NCI-H1436 treated with DMSO at 0.1 percent for 48 hours (cell line): ENCODE measurements at places on chromosomes 1 and 21.

DNA sequence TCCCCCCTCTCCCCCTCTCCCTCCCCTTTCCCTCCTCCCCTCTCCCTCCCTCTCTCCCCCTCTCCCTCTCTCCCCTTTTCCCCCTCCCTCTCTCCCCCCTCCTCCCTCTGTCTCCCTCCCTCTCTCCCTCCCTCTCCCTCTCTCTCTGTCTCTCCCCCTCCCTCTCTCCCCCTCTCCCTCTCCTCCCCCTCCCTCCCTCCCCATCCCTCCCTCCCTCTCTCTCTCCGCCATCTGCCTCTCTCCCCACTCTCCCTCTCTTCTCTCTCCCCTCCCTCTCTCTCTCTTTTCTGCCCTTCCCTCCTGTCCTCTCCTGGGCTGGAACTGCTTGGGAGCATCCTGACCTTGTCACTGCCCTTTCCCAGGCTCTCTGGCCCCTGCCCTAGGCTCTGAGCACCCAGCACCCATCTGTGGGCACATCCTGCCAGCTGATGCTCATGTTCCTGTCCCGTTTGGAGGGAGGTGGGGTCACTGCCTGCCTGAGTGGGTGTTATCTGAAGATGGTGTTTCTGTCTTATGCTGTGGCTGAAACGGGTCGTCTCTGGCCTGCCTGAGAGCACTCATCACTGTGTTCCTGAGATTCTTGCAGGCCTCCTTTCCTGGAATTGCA, 10.8 kb downstream of the FTCD start:
- DNase-seq = no peak

- no peak for DNase-seq
Measured at GRCh38 chr1:176987016-176987415, 177.5 kb downstream of the ASTN1 start.

DNA sequence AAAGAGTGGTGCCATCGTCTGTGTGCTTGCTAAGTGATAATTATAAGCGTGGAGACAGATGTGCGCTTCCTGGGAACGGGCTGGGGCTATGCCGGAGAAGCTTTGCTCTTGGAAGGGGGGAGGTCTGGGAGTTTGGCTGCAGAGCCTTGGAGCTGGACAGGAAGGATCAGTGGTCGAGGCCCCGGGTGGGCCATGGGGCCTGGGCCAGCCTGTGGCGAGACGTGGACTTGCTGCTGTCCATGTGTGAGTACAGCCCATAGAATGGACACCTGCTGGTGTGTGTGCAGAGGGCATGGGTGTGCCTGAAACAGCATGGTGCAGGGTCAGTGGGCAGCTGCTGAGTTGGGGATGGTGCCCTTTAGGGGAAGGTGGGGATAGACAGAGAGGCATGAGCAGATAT, 121.3 kb downstream of the PCBP3 start:
- no peak for DNase-seq

- DNase-seq = no peak
Measured at GRCh38 chr21:17631195-17631594, 18.5 kb upstream of the BTG3 start.

DNA sequence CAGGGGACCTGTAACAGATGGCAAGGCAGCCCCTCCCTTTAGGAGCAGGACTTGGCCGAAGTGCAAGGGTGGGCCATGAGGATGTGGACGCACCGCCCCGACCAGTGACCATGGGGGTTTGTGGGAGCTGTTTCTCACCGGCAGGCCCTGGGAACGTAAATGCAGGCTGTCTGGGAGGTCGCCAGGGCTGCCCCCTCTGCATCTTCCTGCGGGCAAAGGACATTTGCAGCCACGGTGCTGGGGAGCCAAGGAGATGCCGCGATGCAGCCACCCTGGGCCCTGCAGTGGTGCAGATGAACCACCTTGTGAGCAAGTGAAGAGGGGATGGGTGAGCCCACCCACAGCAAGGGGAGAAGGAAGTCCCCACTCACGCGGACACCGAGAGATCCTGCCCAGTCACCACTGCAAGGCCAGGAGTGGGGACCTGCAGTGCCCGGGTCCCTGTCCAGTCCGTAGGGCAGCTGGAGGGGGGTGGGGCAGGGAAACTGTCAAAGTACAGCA, 121.1 kb downstream of the SIK1 start:
- DNase-seq = no peak

GRCh38 chr1:116909512-116910378, at the start of gene PTGFRN:
TSS of gene PTGFRN (plus strand) at chr1:116909916. CDS start at chr1:116910204, 288 bp downstream.
- DNase-seq = no peak

GRCh38 chr1:87402241-87403002, 73.7 kb downstream of the LMO4 start:
- DNase-seq = no peak

GRCh38 chr1:184296466-184297243, 90.2 kb upstream of the C1orf21 start:
- DNase-seq = no peak

- DNase-seq = no peak
Measured at GRCh38 chr1:9362488-9362887, 69.8 kb downstream of the SPSB1 start.

- no peak for DNase-seq
Measured at GRCh38 chr1:89609781-89610456, 23.0 kb upstream of the LRRC8C start.

DNA sequence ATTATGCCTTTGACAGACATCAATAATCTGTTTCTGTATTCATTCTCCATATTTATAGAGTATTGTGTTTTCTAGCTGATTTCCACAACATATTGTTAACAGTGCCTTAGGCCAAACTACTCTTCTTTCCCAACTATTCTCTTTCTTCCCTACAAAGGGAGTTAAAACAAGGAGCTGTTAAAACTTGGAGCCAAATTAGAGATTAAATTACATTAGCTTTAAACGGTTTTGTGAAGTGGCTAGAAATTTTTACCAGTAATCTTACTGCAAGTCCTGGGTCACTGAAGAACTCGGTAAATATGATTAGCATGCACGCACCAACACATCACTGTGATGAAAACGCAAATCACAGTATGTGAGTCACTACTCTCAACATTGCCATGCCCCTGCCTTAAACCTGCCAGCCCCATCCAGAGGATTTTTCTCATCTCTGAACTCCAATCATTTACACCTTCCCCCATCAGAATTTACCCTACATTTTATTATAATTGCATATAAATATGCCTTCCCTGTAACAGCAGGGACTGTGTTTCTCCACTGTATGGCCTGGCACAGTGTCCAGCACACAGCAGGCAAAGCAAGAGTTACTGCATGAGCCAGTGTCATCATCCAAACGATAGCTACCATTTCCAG, 1.5 kb upstream of the PRDX6 start:
- DNase-seq = no peak

DNA sequence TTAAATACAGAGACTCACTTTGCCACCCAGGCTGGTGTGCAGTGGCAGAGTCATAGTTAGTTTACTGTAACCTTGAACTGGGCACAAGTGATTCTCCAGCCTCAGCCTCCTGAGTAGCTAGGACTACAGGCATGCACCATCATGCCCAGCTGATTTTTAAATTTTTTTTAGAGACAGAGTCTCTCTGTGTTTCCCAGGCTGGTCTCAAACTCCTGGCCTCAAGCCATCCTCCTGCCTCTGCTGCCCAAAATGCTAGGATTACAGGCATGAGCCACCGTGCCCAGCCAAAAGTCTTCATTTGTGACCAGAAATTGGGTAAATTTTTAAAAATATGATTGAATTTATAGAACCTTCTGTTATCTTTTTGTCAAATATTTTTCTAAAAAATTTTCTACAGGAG, 17.9 kb upstream of the TARS2 start:
- no peak for DNase-seq

GRCh38 chr1:36964830-36965229, 69.5 kb downstream of the GRIK3 start:
- DNase-seq = peak; percentile 72

DNA sequence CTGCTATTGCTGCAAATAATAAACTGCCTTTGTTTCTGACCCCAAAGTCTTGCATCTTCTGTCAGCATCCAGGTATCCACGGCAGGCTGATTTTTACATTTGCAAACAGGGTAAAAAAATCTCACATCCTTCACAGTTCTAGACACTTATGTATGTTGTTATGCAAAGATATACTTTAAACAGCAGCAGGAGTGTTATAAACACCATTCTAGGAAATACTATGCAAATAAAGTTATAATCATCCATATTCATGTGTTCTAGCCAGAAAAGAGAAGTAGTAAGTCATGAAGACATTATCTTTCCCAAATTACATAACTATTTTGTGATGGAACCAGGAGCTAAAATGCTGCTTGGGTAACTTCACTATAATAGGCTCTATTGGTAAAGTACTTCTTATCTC, 534.2 kb downstream of the LTN1 start:
- DNase-seq = no peak

DNA sequence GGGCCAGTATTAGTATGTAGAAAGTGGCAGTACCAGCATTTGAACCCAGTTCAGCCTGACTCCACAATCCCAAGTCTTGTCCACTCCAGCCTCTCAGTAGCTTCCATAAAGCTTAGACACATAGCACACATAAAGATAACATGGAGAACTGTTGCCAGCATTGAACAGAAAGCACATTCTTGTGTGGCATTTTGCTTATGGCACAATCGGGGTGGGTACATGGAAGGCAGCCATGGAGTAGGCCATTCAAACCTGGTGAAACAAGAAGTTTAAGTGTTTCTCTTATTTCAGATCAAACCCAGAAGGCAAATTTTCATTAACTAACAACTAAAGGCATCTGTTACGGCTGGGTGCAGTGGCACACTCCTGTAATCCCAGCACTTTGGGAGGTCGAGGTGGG, 102.7 kb downstream of the HIVEP3 start:
- DNase-seq = no peak

- DNase-seq = no peak
Measured at GRCh38 chr21:25836396-25836795, 101.6 kb downstream of the GABPA start.

DNA sequence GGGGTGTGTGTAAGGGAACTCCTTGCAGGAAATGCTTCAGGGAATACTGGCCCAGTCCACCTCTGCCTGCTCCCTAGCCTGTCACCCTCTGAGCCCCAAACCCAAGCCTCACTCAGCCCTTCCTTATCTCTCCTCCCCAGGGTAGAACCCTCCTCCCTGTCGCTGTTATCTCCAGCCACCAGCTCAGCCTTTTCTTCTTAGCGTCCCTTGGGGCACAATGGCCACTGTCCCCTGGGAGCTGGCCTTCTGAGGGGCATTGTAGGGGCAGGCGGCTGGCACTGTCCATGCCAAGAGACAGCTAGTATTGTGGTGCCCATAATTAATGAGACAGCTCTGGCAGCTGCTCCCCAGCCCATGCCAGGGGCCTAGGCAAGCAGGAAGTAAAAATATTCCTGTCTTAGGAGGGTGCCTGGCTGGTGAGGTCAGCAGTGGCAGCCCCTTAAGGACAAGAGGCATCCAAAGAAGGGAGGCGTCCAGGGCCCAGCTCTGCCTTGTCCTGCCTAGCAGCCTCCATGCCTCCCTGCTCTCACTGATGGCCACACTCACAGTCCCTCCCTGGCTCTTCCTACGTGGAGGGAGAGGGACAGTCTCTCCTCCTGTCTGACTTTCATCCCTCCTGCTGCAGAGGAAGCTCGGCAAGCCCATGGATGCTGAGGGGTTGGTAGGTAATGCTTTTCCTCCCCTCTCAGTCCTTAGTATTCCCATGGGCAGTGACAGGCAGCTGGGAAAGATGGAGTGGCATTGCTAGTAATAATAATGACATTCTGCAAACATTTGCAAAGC, 37.5 kb downstream of the KCNQ4 start:
- DNase-seq = no peak

DNA sequence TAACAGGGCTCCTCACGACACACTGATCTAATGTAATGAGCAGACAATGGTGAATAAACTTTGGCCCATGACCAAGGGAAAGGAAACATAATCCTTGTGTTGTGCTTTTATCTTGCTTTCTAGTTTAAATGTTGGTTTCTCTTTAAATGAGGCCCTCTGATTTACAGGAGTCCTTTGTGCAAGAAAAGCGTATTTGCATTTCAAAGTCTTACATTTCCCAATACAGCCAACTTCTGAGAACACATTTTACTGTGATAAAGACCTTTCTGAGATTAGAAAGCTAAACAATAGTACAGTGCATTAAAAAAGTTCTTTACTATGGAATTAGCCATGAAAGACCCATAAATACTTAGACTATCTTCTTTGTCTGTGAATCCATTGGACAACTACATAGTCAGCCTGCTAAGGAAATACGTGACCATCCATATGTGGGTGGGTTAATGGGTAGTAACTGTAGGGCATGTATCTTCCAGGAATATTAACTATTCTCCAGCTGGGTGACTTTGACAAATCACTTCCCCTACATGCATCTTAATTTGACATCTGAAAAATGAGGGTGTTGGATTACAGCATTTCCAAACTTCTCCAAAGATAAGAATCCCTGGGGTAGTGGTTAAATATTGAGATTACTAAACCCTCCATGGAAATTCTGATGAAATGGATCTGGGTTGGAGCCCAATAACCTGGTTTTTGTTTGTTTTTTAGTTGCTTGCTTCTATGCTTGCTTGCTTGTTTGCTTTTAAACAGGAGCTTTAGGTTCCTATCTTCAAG, 50.3 kb upstream of the USP1 start:
- no peak for DNase-seq

- DNase-seq = no peak
Measured at GRCh38 chr1:11728126-11728806, 7.7 kb upstream of the AGTRAP start.

- DNase-seq = no peak
Measured at GRCh38 chr1:58233729-58234128, 312.8 kb downstream of the OMA1 start.

- DNase-seq = peak; percentile 89
Measured at GRCh38 chr1:226436855-226437491, 29.1 kb upstream of the PARP1 start.

GRCh38 chr1:54249819-54250435, 50.0 kb downstream of the MRPL37 start:
- no peak for DNase-seq

GRCh38 chr1:20401405-20402010, 84.5 kb downstream of the CAMK2N1 start:
- no peak for DNase-seq

- DNase-seq = no peak
Measured at GRCh38 chr1:60978421-60979357, 103.7 kb upstream of the NFIA start.

DNA sequence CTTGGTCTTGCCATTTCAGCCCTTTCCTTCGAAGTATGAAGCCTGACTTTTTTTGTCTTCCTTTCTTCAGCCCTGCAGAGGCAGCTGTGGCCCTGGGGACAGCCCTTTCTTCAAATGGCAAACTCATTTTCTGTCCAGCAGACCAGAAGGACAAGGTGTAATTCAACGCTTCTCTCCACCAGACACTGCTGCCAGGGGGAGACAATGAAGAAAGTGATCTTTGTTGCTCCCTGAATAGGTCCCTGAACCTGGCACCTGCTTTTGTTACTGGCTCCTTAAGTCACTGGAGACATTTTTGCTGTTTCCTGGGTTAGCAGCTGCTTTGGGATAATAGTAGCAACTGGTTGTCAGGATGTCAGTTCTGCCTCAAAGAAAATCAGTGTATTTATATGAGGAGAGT, 50.8 kb upstream of the MACF1 start:
- no peak for DNase-seq

GRCh38 chr1:243917177-243917862, 67.3 kb upstream of the AKT3 start:
- DNase-seq = no peak

DNA sequence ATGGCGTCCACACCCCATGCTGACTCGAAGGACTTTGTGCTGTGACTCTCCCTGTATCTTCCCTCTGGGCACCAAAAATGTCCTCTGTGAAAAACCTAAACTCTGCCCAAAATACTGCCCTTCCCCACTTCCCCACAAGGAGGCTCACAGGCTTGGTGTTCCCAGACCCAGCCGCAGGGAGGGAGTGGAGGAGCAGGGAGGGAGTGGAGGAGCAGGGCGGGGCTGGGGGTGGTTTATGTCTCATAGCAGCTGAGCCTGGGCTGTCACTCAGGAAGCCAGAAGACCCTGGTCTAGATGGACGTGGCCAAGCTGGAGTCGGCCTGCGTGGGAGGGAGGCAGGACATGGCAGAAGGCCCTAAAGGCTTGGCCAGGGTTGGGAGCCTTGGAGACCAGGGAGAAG, 461.7 kb downstream of the PTPRU start:
- DNase-seq = no peak
